ENCODE measurements at places on chromosomes 6 and 20. TPM values are rescaled to one million over a fixed set of nuclear protein-coding genes. Genes with fewer than 3 reads are reported as not detected.

KCNK16 gene
- total RNA-seq = not detected

DAAM2 gene
- 15.1 TPM for total RNA-seq

INSM1 gene
- 1.7 TPM for total RNA-seq

SUMO4 gene
- 2.6 TPM for total RNA-seq

SYS1 gene
- 42.0 TPM for total RNA-seq

WFDC12 gene
- total RNA-seq = not detected

CCN6 gene
- not detected for total RNA-seq

BFSP1 gene
- 2.0 TPM for total RNA-seq

OOEP gene
- total RNA-seq = not detected

SLCO4A1 gene
- total RNA-seq = 26.7 TPM

HSPA1B gene
- 172 TPM for total RNA-seq

C20orf144 gene
- total RNA-seq = not detected

TLDC2 gene
- 1.6 TPM for total RNA-seq

ARFGEF2 gene
- 48.0 TPM for total RNA-seq

SMOC2 gene
- total RNA-seq = 51.0 TPM

LAMA2 gene
- total RNA-seq = 55.6 TPM

RNF182 gene
- 1.2 TPM for total RNA-seq

CTSZ gene
- 161 TPM for total RNA-seq

FAM83C gene
- total RNA-seq = not detected

PRR18 gene
- total RNA-seq = 0.77 TPM

PPP1R14C gene
- 2.1 TPM for total RNA-seq

SYNGAP1 gene
- 5.3 TPM for total RNA-seq

LKAAEAR1 gene
- not detected for total RNA-seq

TTK gene
- total RNA-seq = 10.7 TPM

FAXC gene
- total RNA-seq = 5.3 TPM

BMP5 gene
- total RNA-seq = 26.5 TPM

CHRNA4 gene
- total RNA-seq = 0.12 TPM

PXT1 gene
- total RNA-seq = not detected

APCDD1L gene
- total RNA-seq = 0.23 TPM

LIN28B gene
- total RNA-seq = 8.6 TPM

BPIFB2 gene
- total RNA-seq = 0.52 TPM

SLC44A4 gene
- 92.0 TPM for total RNA-seq

ACTL10 gene
- 0.17 TPM for total RNA-seq

PRDM1 gene
- 19.1 TPM for total RNA-seq

PRRT1 gene
- total RNA-seq = 0.10 TPM

All from hepatocyte (in vitro differentiated cells).